H54 (cell line): ENCODE measurements at places on chromosomes 1 and 21.

GRCh38 chr1:112998592-112999235, 42.7 kb upstream of the SLC16A1 start:
- no peak for DNase-seq

- no peak for DNase-seq
These were observed 34.8 kb downstream of the KCNAB2 start for GRCh38 chr1:6080469-6080868.

- no peak for DNase-seq
These were observed 138.5 kb downstream of the LRIG2 start for GRCh38 chr1:113211467-113211866.

DNA sequence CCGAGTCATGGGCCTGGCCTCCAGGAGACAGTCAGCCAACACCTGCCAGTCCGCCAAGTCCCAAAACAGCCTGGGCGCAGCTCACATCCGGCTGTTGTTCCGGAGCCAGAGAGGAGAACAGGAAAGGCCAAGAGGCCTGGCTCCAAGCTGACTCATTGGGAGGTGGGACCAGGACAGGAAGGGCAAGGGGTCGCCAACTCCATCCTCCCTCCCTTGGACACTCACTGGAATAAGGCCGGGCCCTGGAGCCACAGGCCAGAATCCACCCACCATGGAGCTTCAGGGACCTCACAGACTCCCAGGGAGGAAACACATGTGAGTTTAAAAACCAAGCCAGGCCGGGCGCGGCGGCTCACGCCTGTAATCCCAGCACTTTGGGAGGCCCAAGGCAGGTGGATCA, 25.1 kb upstream of the CLIC4 start:
- DNase-seq = peak; percentile 63

DNA sequence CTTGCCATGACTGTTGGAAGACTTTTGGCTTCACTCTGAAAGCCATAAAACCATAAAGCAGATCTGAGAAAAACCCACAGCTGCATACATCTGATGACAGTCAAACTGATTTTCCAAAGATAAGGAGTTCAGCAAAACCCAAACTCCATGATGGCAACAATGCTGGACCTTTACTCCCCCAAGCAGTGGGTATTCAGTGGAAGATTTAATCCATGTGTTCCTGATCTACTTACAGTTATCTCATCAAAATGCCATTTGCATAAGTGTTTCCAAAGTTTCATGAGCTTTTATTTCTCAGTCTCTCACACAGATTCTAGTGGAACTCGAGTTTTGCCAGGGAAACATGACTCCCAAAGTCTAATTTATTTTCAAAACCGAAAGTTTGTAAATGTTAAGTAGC, 184.9 kb downstream of the ZC3H11B start:
- DNase-seq = no peak

GRCh38 chr21:36539434-36540150, 59.7 kb upstream of the CLDN14 start:
- no peak for DNase-seq

GRCh38 chr1:208181364-208181763, 62.8 kb downstream of the PLXNA2 start:
- DNase-seq = no peak

GRCh38 chr21:38503583-38503982, 5.3 kb upstream of the ERG start:
- no peak for DNase-seq

GRCh38 chr21:45352621-45353139, 52.3 kb upstream of the COL18A1 start:
- DNase-seq = no peak

DNA sequence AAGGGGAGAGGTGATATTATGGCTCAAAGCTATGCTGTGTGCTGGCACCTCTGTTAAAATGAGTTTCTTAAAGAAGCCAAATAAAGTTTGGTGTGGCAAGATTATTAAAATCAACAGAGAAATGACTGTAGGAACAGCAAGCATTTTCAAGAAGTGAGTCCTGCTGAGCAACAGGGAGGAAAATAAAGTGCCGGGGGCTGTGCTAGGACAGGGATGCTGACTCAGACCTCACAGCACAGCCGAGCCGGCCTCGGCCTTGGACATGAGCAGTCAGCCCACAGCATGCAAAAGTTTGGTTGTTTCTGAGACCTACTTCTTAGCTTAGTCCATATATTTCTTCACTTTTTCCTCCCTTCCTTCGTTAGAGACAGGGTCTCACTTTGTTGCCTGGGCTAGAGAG, 19.2 kb downstream of the CNIH3 start:
- no peak for DNase-seq

- peak; percentile 40 for DNase-seq
These were observed 143.2 kb downstream of the KCTD3 start for GRCh38 chr1:215710036-215710898.

- no peak for DNase-seq
These were observed 9.4 kb upstream of the FAM76A start for GRCh38 chr1:27716262-27716895.

DNA sequence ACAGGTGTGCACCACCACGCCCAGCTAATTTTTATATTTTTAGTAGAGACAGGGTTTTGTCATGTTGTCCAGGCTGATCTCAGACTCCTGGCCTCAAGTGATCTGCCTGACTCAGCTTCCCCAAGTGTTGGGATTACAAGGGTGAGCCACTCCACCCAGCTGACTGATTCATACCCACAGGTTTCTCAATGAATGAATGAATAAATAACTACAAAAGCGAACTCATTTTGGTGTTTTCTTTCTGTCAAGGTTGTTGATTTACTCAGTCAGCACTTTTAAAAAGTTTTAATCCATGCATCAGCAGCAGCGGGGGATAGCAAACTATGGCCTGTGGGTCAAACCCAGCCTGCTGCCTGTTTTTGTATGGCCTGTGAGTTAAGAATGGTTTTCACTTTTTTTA, 217.5 kb downstream of the FAF1 start:
- no peak for DNase-seq

- no peak for DNase-seq
These were observed 124.9 kb upstream of the IRF2BP2 start for GRCh38 chr1:234734869-234735268.

- DNase-seq = no peak
These were observed 4.7 kb upstream of the PFKL start for GRCh38 chr21:44295163-44295573.

- DNase-seq = no peak
These were observed 6.7 kb downstream of the PHC2 start for GRCh38 chr1:33424205-33424604.

DNA sequence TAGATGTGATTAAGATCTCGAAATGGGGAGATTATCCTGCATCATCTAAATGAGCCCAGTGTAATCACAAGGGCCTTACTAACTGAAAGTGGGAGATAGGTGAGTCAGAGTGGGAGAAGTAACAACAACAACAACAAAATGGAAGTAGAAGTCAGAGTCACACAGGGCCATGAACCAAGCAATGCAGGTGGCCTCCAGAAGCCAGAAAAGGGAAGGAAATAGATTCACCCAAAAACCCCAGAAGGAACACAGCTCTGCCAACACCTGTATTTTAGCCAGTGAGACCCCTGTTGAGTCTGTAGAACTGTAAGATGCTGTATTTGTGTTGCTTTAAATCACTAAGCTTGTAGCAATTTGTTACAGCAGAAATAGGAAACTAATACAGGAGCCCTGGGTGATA, 4.1 kb downstream of the TAGLN2 start:
- DNase-seq = no peak

DNA sequence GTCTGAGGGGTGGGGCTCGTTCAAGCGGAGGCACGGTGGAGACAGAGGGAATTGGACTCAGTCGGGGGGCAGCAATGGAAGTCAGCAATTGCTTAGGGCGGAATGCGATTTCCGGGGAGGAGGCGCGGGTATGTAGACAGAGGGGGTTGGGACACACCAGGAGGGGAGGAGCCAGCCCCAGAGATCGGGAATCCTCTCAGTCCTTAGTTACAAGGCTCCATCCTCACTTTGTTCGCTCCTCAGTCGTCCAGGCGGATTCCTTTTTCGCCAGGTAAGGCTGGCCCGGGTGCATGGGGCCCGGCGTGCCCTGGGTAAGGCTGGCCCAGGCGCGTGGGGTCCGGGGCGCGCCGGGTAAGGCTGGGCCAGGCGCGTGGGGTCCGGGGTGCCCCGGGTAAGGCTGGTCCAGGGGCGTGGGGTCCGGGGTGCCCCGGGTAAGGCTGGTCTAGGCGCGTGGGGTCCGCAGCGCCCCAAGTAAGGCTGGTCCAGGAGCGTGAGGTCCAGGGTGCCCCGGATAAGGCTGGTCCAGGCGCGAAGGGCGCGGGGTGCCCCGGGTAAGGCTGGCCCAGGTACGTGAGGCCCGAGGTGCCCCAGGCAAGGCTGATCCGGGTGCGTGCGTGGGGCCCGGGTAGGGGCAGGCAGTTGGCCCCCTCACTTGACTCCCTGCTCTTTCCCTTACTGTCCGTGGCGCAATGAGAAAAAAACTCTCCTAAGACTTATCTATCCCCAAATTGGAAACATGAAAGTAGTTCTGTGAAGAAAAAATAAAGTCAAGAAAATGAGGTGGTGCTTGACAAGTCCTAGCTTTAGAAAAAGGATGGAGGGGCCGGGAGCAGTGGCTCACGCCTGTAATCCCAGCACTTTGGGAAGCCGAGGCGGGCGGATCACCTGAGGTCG, at the start of gene L1TD1:
Gene L1TD1 (plus strand): TSS at position 199 of the 894 bp plus-strand sequence. CDS start 11,780 bp downstream, outside the sequence.
- DNase-seq = no peak

DNA sequence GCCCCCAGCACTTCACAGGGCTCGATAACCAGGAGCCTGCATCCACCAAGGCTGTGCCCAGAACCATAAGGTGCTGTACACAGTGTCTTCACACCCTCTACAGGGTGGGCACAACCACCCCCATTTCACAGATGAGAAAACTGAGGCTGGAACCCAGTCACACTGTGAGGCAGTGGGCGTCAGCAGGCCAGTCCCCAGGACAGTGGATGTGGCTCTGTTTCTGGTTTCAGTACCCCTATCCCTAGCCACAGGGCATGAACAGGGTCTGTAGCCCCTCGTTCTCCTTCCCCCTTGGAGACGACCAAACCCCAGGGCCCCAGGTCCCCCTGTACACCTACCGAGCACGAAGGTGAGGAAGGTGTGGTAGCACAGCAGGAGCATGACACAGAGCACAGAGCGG, 27.6 kb downstream of the TTC39A start:
- no peak for DNase-seq

- no peak for DNase-seq
These were observed 11.5 kb upstream of the AIM2 start for GRCh38 chr1:159088050-159088449.

DNA sequence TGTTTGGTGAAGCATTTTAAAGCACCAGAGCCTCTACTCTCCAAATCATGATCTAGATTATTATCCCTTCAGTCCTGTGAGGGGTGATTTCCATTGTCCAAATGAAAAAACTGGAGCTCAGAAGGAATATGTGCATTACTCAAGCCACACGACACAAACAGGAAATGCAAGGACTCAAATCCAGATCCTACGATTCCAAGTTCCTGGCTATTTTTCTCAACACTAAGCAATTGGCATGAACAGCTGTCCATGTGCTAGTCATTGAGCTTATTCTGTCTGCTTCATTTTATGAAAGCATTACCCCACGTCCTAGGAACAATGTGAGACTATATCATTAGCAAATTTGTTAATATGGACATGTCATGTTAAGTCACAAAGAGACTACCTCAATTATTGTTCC, 273.1 kb upstream of the LYPLAL1 start:
- DNase-seq = no peak
